ENCODE measurements at places on chromosomes 16 and 17.

GRCh38 chr17:40791787-40792436 is 7.8 kb downstream of the KRT28 start:
- peak; percentile 41 for DNase-seq

- no peak for DNase-seq
Measured at GRCh38 chr17:77484111-77484510, 343.3 kb downstream of the SEC14L1 start.

GRCh38 chr16:85407-85782 is 7.4 kb downstream of the MPG start:
- DNase-seq = no peak

DNA sequence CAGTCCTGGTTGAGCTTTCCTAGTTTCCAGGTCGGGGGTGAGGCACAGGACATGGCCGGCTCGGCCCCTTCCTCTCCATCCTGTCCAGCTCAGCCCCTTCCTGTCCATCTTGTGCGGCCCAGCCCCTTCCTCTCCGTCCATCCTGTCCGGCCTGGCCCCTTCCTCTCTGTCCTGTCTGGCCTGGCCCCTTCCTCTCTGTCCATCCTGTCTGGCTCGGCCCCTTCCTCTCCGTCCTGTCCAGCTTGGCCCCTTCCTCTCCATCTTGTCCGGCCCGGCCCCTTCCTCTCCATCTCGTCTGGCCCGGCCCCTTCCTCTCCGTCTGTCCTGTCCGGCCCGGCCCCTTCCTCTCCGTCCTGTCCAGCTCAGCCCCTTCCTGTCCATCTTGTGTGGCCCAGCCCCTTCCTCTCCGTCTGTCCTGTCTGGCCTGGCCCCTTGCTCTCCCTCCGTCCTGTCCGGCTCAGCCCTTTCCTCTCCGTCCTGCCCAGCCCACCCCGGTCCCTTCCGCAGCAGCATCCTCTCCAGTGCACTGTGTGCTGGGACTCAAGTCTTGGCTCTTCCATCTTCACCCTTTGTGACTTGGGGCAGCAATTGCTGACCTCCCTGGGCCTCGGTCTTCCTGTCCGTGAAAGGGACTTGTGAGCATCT is 5.5 kb upstream of the ZNF750 start:
- peak; percentile 22 for DNase-seq

- DNase-seq = no peak
Measured at GRCh38 chr17:44555099-44555498, 2.2 kb upstream of the FZD2 start.

DNA sequence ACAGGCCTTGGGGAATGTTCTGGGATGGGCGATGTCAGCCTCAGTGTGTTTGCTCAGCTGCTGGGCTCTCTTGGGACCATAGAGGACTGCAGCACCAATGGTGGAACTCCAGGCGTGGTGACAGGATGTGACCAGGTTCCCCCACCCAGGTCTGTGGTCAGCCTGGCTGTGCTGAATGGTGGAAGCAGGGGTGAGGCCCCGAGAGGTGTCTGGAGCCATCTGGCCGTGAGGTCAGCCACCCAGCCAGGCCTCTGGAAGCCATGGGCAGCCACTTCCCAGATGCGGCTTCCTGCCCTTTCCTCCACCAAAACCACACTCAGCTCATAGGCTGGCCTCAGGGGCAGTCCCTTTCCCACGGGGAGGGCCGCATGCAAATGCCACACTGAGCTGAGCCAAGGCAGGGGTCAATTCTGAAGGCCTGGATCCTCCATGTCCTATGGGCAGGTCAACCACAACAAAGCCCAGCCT is 7.8 kb upstream of the MAPK7 start:
- no peak for DNase-seq

DNA sequence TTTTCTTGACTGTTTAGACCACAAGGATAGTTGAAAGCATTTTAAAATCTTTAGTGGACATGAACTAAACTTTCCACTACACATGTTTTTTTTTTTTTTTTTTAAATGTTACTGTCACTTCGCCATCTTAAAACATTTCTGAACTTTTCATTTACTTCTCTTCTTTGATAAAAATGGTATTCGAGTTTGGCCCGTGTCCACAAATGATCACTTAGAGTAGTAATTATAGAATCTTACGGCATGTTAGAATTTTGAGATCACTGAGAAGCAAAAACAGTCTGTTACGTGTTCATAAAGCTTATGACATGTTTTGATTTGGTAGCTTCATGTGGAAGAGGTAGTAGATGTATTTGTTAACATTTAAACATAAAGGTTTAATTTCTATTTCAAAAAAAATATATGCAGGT is 1.1 kb downstream of the NSRP1 start:
- DNase-seq = no peak
